ENCODE measurements at places on chromosomes 16 and 17. TPM values are rescaled to one million over a fixed set of nuclear protein-coding genes. Genes with fewer than 3 reads are reported as not detected.

The SLC38A10 gene
- 163 TPM for total RNA-seq

The SNX20 gene
- not detected for total RNA-seq

The CDK5RAP3 gene
- total RNA-seq, result 106 TPM

The MT1F gene
- not detected for total RNA-seq

The FGF11 gene
- total RNA-seq, result 12.9 TPM

The MRTFB gene
- 14.3 TPM for total RNA-seq

The OVCA2 gene
- total RNA-seq, result 22.2 TPM

The CD300E gene
- total RNA-seq, result not detected

The DPEP1 gene
- not detected for total RNA-seq

The NOG gene
- 2.0 TPM for total RNA-seq

The SLC35G6 gene
- total RNA-seq, result not detected

The XPO6 gene
- 105 TPM for total RNA-seq

The CD68 gene
- total RNA-seq, result 59.6 TPM

The KRTAP1-5 gene
- 1.6 TPM for total RNA-seq

The RHBDL1 gene
- total RNA-seq, result 2.7 TPM

The CACNA1H gene
- 12.6 TPM for total RNA-seq

The MYH2 gene
- total RNA-seq, result not detected

The KRT28 gene
- not detected for total RNA-seq

The SLC12A3 gene
- total RNA-seq, result not detected

The NUDT16L1 gene
- 22.6 TPM for total RNA-seq

The GOSR2 gene
- 65.1 TPM for total RNA-seq

The PLLP gene
- not detected for total RNA-seq

The CMTM2 gene
- total RNA-seq, result not detected

The HS3ST6 gene
- total RNA-seq, result not detected

The SPATA22 gene
- 0.13 TPM for total RNA-seq

The CCL23 gene
- not detected for total RNA-seq

The KRT16 gene
- total RNA-seq, result 1.3 TPM

The SDK2 gene
- total RNA-seq, result 0.13 TPM

The OR1F1 gene
- total RNA-seq, result 0.07 TPM

The DOC2A gene
- 0.33 TPM for total RNA-seq

The SF3B3 gene
- 153 TPM for total RNA-seq

The KRTAP4-3 gene
- not detected for total RNA-seq

The FMNL1 gene
- 0.33 TPM for total RNA-seq

The GPRC5B gene
- total RNA-seq, result 2.7 TPM

The ARHGDIG gene
- 1.1 TPM for total RNA-seq

The SPATA32 gene
- not detected for total RNA-seq

The TNP2 gene
- not detected for total RNA-seq

The TEKT1 gene
- total RNA-seq, result not detected

The TPSB2 gene
- total RNA-seq, result not detected

The HMOX2 gene
- total RNA-seq, result 46.5 TPM

The PMP22 gene
- 78.1 TPM for total RNA-seq

The WSCD1 gene
- 0.85 TPM for total RNA-seq

The TAC4 gene
- not detected for total RNA-seq

The FOXJ1 gene
- total RNA-seq, result not detected

The CORO7 gene
- total RNA-seq, result 11.2 TPM

The TMEM114 gene
- total RNA-seq, result not detected
